Smooth muscle cell of trachea (primary cell): ENCODE measurements at places on chromosomes 5 and 9. TPM values are rescaled to one million over a fixed set of nuclear protein-coding genes. Genes with fewer than 3 reads are reported as not detected.

MTX3 gene
- 21.8 and 23.7 TPM in 2 replicates for total RNA-seq

SOX30 gene
- under 0.01 TPM in 1 of 2 replicates, not detected in the other for total RNA-seq

PROB1 gene
- total RNA-seq = 1.2 and 2.6 TPM in 2 replicates

ACTBL2 gene
- total RNA-seq = not detected in 2 replicates

GCNT1 gene
- 33.5 and 47.5 TPM in 2 replicates for total RNA-seq

NDOR1 gene
- total RNA-seq = 5.1 and 6.8 TPM in 2 replicates

SHISAL2B gene
- not detected in 2 replicates for total RNA-seq

ADAMTS2 gene
- 50.3 and 76.6 TPM in 2 replicates for total RNA-seq

SHB gene
- 18.2 and 35.2 TPM in 2 replicates for total RNA-seq

OR1Q1 gene
- not detected in 2 replicates for total RNA-seq

IL5 gene
- total RNA-seq = not detected in 2 replicates

MAN2A1 gene
- 67.6 and 78.1 TPM in 2 replicates for total RNA-seq

NUDT12 gene
- 11.1 and 18.8 TPM in 2 replicates for total RNA-seq

FAM200C gene
- total RNA-seq = 4.5 and 6.0 TPM in 2 replicates

SPATA31C1 gene
- total RNA-seq = not detected in 2 replicates

SDHA gene
- total RNA-seq = 145 and 185 TPM in 2 replicates

FIBCD1 gene
- 12.2 and 17.5 TPM in 2 replicates for total RNA-seq

IL4 gene
- not detected in 2 replicates for total RNA-seq

LARP1 gene
- total RNA-seq = 57.2 and 83.7 TPM in 2 replicates

LECT2 gene
- total RNA-seq = not detected in 2 replicates

IFNE gene
- 5.1 and 11.2 TPM in 2 replicates for total RNA-seq
